Stimulated activated CD4-positive, alpha-beta T cell treated with anti-CD3 and anti-CD28 coated beads, Interleukin-12 subunit alpha, Interleukin-12 subunit beta, amount 100 ng/mL, for 24 hours (primary cell): ENCODE measurements at places on chromosomes 16 and 17.

- no peak for DNase-seq
Measured at GRCh38 chr16:75256696-75257343, 5.4 kb upstream of the BCAR1 start.

DNA sequence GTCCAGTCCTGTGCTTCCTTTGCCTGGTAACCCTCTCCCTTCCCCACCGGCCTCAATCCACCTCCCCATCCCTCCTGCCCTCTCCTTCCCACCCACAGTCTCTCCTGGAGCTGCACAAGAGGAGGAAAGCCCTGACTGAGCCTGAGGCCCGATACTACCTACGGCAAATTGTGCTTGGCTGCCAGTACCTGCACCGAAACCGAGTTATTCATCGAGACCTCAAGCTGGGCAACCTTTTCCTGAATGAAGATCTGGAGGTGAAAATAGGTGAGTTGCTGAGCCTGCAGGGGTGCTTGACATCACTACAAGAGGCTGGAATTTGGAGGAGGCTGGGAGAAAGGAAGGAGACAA lies 1.3 kb downstream of the PLK1 start:
- DNase-seq, result no peak

DNA sequence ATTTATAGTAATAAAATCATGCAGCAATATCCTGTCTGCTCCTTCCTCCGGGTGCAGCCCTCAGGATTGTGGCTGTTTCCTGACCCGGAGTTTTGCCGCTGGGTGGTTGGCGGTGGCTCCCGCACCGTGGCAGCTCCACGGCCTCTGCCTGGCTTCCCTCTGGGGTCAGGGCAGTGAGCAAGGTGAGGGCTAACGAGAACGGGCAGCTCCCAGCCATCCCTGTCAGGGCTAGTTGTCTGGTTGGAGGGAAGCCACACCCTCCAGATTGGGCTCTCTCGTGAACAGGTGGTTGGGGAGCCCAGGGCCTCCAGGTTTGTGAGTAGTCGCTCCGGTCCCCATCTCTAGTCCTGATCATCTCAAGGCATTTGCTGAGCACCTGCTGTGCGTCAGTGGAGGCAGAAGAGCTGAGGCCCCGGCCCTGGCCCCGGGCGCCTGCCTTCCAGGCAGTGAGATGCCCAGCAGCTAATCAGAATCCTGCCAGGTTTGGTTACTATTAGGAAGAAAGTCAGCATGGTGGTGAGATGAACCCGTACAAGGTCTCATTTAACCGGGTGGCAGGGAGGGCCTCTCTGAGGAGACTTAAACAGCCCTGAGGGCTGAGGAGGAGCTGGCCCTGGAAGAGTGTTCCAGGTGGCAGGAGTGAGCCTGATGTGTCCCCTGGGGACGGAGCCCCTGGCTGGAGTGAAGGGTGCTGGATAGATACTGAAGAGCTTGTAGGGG lies 2.3 kb upstream of the NUDT16L1 start:
- no peak for DNase-seq

DNA sequence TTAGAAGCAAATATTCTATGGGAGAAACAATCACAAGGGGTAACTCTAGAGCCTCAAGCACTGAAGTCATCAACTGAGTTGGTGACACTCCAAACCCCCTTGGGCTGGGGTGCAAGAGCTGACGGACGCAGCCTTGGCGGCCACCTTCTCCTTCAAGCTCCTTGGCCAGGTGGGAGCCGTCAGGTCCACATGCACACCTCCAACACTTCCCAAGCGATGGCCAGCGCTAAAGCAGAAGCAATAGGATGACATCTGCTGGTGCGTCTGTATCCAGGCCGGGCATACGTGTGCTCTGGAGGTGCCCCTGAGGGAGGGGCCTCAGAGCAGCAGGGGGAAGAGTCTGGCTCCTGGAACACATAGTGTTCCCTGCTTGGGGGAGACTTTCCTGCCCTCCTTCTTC lies 12.2 kb upstream of the FOXJ1 start:
- no peak for DNase-seq

- no peak for DNase-seq
Measured at GRCh38 chr16:73506568-73507056, 458.7 kb upstream of the ZFHX3 start.

- peak; percentile 61 for DNase-seq
Measured at GRCh38 chr17:50055426-50056216, at the start of gene ITGA3. ITGA3 (plus strand) TSS chr17:50056110; CDS start chr17:50056440, 330 bp downstream.

DNA sequence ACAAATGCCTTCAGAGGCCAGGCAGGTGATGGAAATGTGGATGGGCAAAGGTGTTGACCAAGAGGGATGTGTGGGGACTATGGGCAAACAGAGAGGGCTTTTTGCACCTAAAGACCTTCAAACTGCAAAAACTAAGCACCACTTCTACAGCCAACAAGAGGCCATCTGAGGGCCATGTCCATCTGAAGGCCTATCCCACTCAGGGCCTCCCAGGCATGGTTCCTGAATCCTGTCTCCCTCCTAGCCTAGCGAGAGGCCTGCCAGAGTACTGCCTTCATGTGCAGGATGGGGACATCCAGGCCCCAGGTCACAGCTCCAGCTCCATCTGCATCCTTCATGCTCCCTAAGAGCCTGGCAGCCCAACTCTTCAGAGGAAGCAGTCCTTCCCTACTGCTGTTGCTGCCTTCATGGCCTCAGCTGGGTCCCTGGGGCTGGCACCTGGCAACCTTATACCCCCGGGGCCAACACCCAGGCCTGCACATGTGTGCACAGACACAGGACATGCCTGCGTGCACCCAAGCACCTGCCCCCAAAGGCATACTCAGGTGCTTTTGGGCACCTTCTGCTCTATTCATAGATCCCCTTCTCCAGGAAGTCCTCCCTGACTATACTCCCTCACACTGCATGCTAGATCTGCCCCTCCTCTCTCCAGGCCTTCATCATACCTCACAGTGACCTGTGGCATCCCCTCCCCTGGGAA lies 95.2 kb downstream of the C16orf78 start:
- no peak for DNase-seq

- DNase-seq, result no peak
Measured at GRCh38 chr17:81509972-81510784, 2.4 kb downstream of the ACTG1 start.

GRCh38 chr17:29620779-29621500 lies 1.8 kb downstream of the CORO6 start:
- DNase-seq, result no peak

DNA sequence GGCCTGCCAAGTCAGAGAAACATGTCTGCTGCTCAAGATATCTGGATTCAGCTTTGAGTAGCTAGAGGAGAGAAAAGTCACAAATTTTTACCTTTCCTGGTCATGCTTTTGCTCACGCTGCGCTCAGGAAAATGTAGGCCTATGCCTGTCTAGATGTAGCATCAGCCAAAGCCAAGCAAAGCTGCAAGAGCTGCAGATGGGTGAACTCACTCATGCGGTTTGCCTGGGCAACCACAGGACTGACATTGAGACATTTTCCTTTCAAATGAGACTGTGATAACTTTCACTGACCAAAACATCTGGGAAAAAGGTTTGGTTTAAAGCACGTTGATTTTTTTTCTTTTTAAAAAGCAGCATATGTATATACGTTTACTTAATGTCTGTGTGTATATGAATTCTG lies 34.0 kb upstream of the NAGLU start:
- DNase-seq, result no peak

GRCh38 chr16:70481929-70482536 lies 27.6 kb downstream of the FCSK start:
- DNase-seq, result no peak

DNA sequence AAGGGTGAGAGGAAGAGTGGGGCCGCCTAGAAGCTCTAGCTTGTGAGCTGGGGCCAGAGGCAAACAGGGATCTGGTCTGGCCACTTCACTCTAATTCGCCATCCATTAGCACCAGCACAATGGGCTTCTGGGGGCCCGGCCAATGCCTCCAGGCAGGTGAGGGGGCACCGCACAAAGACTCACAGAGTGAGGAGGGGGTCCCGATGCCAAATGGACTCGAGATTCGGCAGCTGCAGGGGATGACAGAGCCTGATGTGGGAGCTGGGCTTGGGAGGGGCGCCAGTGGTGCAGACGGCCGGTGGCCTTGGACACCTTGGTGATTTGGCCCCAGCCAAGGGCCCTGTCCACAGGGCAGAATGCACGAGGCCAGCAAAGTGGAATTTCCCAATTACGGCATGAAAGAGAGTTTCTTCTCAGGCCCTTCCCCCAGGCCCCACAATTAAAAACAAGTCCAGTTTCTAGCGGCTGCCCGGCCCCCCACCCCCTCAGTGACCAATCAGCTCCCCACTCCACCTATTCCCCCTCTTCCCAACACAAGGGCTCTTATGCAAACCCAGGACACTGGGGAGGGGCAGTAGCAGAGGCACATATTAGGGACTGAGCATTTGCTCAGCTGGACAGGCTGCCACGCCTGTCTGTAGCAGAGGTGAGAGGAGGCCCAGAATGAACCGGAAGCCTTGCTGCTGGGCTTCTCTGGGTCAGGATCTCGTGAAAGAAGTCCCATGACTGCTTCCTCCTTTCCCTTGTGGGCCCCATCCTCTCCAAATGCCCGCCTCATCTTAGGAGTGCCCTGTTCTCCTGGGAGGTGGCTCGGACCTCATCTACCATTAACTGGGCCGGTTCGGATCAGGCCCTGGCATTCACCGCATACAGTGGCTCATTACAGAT lies 39.4 kb upstream of the MTSS2 start:
- DNase-seq, result no peak

DNA sequence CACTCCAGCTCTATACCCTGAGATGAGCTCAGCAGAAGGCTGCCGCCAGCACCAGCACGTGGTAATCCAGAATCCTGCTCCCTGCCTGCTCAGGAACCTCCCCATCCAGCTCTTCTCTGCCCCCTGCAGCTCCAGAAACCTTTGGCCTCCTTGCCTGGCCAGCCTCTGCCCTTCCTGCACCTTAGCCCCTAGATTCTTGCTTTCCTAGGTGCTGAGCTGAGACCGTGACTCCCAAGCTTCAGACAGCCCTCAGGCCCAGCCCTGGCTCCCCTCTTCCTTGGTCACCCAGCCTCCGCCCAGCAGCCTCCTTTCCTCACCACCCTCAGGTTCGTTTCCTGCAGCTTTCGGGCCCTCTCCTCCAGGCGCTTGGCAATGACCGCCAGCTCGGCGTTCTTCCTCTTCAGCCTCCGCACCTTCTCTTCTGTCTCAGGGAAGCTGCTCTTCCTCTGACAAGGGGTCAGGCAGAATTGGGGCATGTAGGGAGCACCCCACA lies 2.6 kb downstream of the TSPOAP1 start:
- no peak for DNase-seq

GRCh38 chr16:66429290-66429962 lies 2.3 kb downstream of the BEAN1 start:
- no peak for DNase-seq

DNA sequence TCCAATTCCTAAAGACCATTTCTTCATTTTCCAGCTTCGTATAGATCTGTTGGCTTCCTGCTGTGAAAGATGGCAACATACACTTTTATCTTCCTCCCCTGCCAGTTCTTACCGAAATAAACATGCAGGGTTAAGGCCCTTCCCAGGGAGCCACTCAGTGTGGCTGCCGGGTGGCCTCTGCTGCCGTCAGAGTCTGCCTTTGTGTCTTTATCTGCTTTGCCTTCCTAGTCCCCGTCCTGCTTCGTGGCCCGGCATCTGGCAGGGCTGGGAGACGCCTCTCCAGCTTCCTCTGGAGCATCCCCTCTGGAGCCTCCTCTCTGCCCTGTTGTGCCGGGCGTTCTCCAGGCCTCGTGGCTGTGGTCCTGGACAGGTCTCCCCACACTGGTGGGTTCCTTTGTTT lies 30.3 kb upstream of the CAPN15 start:
- no peak for DNase-seq

GRCh38 chr16:49884033-49885015 lies 28.4 kb upstream of the ZNF423 start:
- DNase-seq, result no peak

- no peak for DNase-seq
Measured at GRCh38 chr17:38341035-38341721, 2.6 kb downstream of the GPR179 start.

- DNase-seq, result no peak
Measured at GRCh38 chr17:29154516-29155226, 25.5 kb downstream of the MYO18A start.

GRCh38 chr17:44374306-44375195 lies 10.9 kb upstream of the FAM171A2 start:
- DNase-seq, result no peak

DNA sequence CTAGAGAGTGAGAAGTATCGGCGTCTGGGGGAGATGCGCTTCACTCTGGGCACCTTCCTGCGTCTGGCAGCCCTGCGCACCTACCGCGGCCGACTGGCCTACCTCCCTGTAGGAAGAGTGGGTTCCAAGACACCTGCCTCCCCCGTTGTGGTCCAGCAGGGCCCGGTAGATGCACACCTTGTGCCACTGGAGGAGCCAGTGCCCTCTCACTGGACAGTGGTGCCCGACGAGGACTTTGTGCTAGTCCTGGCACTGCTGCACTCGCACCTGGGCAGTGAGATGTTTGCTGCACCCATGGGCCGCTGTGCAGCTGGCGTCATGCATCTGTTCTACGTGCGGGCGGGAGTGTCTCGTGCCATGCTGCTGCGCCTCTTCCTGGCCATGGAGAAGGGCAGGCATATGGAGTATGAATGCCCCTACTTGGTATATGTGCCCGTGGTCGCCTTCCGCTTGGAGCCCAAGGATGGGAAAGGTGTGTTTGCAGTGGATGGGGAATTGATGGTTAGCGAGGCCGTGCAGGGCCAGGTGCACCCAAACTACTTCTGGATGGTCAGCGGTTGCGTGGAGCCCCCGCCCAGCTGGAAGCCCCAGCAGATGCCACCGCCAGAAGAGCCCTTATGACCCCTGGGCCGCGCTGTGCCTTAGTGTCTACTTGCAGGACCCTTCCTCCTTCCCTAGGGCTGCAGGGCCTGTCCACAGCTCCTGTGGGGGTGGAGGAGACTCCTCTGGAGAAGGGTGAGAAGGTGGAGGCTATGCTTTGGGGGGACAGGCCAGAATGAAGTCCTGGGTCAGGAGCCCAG lies 2.8 kb downstream of the SPHK1 start:
- DNase-seq, result no peak

DNA sequence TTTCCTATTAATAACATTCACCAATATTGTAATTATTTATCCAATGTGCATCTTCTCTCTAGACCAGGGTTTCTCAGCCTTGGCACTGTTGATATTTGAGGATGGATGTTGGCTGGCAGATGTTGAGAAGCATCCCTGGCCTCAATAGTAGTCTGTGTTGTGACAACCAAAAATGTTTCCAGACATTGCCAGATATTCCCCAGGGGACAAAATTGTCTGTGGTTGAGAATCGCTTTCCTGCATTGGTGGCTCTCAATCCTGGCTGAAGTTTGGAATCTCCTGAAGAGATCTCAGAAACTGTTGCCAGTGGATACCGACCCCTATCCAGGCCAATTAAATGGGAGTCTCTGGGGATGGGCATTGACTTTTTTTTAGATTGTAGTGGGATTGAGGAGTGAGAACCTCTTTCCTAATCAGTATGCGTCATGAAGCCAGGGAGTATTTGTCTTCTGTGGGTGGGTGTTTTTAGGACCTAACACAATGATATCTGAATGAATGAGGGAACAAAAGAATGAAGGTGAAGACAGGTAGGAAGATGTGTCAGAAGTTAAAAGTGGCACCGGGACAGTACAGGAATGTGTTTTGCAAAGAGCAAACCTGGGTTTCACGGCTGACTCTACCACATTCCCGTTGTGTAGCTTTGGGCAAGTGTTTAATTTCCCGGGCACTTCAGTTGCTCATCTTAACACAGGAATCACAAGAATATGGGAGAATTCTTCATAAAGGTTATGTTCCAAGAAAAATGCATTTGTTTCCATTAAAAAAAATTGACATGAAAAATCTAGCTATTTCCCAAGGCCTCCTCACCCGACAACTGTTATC lies 24.3 kb downstream of the HSD17B2 start:
- no peak for DNase-seq
